ENCODE measurements at places on chromosomes 13 and 19. TPM values are rescaled to one million over a fixed set of nuclear protein-coding genes. Genes with fewer than 3 reads are reported as not detected.

The ZNF709 gene
- total RNA-seq, result 3.9 TPM

The TEX29 gene
- total RNA-seq, result 0.97 TPM

The GJB2 gene
- total RNA-seq, result 0.77 TPM

The KLK2 gene
- not detected for total RNA-seq

The LINGO3 gene
- total RNA-seq, result not detected

The PRKACA gene
- 87.1 TPM for total RNA-seq

DNA sequence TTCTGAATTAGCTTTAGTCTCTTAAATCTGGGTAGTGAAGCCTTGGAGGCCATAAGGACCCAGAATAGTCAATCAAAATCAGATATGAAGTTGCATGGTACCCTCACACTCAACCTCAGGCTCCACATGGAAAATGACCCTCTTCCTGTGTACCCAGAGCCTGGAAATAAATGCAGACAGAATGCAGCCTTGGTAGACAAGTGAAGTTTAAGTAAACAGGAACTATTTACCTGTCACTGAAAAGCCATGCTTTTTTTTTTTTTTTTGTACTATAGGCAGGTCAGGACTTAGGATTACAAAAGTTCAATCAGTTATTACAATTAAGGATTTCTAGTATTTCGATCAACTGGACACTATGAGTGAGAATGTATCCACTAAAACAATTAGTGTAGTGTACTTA is 2654.2 kb upstream of the PCDH20 start:
- no peaks in the 10 kb centered on the region for H3K4me1 ChIP-seq
- no peak for DNase-seq
- no peak overlapping the region for H3K27ac ChIP-seq
- H3K36me3 ChIP-seq, result no peaks in the 10 kb centered on the region
- H3K27me3 ChIP-seq, result no peaks in the 10 kb centered on the region

DNA sequence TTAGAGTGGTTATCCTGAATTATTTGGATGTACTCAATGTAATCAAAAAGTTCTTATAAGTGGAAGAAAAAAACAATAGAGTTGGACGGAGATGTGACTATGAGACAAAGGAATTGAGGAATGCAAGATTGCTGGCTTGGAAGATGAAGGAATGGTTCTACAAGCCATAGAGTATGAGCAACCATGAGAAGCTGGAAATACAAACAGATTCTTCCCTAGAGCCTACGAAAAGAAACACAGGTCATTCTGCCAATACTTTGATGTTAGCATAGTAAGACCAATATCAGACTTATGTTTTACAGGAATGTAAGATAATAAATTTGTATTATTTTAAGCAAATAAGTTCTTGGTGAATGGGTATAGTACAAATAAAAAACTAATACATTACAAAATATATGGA is 249.2 kb downstream of the DIAPH3 start:
- no peaks in the 10 kb centered on the region for H3K4me1 ChIP-seq
- H3K4me3 ChIP-seq, result no peak overlapping the region
- no peaks in the 10 kb centered on the region for H3K36me3 ChIP-seq
- no peak for DNase-seq

DNA sequence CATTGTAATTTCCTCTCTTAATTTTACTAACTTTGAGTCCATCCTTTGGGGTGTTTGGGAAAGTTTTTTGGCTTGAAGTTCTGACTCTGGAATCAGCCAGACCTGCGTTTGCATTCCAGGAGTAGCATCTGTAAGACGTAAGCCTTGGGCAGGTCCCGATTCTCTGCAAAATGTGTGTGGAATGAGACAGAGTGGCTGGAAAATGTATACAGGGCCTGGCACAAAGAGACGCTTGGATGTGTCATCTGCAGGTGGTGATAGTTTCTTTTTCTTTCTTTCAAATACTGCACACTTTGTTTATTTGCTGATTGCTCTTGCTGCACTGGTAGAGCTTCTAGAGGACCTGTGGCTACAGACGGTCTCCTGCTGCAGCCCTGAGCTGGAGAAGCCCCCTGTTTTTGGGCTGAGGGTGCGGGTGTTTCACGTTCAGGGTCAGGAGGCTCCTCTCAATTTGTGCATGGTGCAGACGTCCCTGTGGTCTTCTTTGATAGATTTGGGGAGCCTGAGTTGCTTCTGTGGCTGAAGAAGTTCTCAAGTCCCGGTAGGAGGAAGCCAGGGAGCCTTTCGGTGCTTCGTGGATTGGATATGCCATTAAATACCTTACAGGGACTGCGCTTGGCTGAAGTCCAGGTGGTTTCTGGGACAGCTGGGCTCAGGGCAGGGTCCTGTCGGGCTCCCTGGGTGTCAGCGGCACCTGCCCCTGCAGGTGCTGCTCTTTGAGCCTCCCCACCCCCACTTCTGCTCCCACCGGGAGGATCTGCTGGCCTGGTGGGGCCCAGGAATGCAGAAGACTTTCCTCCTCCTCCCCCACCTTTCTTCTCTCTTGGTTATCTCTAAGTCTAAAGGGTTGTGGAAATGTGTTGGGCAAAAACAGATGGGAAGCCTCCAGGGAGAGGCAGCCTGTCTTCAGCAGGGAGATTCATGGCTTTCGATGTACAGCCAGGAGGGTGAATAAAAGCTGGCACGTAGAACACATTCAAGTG is 44.0 kb upstream of the GAS6 start:
- DNase-seq, result no peak
- H3K4me1 ChIP-seq, result no peaks in the 10 kb centered on the region
- H3K36me3 ChIP-seq, result no peaks in the 10 kb centered on the region
- H3K27me3 ChIP-seq, result no peaks in the 10 kb centered on the region

GRCh38 chr13:26112843-26113242 is 61.0 kb upstream of the SHISA2 start:
- no peak overlapping the region for H3K4me3 ChIP-seq
- no peaks in the 10 kb centered on the region for H3K27me3 ChIP-seq
- no peaks in the 10 kb centered on the region for H3K36me3 ChIP-seq
- no peak for DNase-seq
- H3K27ac ChIP-seq, result no peak overlapping the region

GRCh38 chr13:109162248-109163036 is 533.0 kb downstream of the MYO16 start:
- H3K4me3 ChIP-seq, result no peak overlapping the region
- H3K27me3 ChIP-seq, result no peaks in the 10 kb centered on the region
- H3K36me3 ChIP-seq, result no peaks in the 10 kb centered on the region
- DNase-seq, result no peak

DNA sequence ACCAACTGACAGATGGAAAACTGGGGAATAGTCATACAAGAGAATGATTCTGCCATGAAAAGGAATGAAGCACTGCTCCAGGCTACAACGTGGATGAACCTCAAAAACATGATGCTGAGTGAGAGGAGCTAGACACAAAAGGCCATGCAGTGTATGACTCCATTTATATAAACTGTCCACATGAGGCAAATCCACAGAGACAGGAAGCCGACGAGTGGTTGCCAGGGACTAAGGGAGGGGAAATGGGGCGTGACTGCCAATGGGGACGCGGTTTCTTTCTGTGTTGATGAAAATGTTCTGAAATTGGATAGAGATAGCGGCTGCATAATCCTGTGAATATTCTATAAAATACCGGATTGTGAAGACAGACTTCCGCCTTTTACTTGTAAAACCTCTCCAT is 10.2 kb downstream of the SMIM7 start:
- no peak overlapping the region for H3K4me3 ChIP-seq
- H3K36me3 ChIP-seq, result peaks cover 91% of the 10 kb centered on the region
- H3K4me1 ChIP-seq, result peaks cover 13% of the 10 kb centered on the region
- DNase-seq, result no peak
- no peaks in the 10 kb centered on the region for H3K27me3 ChIP-seq
- H3K27ac ChIP-seq, result no peak overlapping the region

- no peak overlapping the region for H3K4me3 ChIP-seq
- no peaks in the 10 kb centered on the region for H3K27me3 ChIP-seq
- no peak overlapping the region for H3K27ac ChIP-seq
- no peaks in the 10 kb centered on the region for H3K4me1 ChIP-seq
These were observed 126.6 kb downstream of the HS6ST3 start for GRCh38 chr13:96216543-96216942.

GRCh38 chr13:36914648-36915047 is 5.4 kb downstream of the SMAD9 start:
- H3K4me1 ChIP-seq, result no peaks in the 10 kb centered on the region
- no peaks in the 10 kb centered on the region for H3K36me3 ChIP-seq

- no peaks in the 10 kb centered on the region for H3K36me3 ChIP-seq
- H3K4me1 ChIP-seq, result no peaks in the 10 kb centered on the region
- H3K4me3 ChIP-seq, result no peak overlapping the region
- peak; percentile 53 for DNase-seq
- no peak overlapping the region for H3K27ac ChIP-seq
- H3K27me3 ChIP-seq, result no peaks in the 10 kb centered on the region
These were observed 31.5 kb upstream of the ZNF766 start for GRCh38 chr19:52237771-52238400.

- H3K27me3 ChIP-seq, result no peaks in the 10 kb centered on the region
- H3K4me3 ChIP-seq, result no peak overlapping the region
- H3K27ac ChIP-seq, result no peak overlapping the region
- H3K36me3 ChIP-seq, result no peaks in the 10 kb centered on the region
These were observed 15.9 kb downstream of the OPA3 start for GRCh38 chr19:45568732-45569131.

DNA sequence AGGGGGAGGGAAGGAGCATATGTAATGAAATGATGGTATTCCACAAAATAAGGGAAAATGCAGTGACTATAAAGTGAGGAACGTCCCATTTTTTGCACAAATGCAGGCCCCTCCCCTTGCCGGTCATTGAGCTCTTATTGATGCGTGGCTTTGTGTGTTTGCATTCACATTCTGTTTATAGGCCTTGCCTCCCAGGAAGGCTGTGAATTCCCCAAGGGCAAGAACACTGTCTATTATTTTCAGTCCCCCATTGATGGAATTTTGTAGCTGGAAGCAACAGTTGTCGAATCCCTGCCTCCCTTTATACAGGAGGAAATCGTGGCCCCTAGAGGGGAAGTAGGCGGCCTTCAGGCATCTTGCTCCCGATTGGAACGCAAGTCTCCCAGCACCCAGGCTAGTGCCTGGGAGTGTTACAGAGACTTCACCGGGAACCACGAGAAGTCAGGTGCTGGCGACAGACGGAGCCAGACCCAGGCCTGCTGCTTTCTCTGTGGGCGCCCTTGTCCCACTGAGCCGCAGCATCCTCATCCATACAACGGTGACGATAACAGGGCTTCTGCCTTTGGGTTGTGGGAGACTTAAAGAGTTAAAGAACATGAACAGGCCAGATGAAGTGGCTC is 6.9 kb downstream of the SBSN start:
- H3K27me3 ChIP-seq, result peaks cover 9% of the 10 kb centered on the region
- no peak overlapping the region for H3K4me3 ChIP-seq
- H3K27ac ChIP-seq, result no peak overlapping the region
- DNase-seq, result no peak
- no peaks in the 10 kb centered on the region for H3K36me3 ChIP-seq

DNA sequence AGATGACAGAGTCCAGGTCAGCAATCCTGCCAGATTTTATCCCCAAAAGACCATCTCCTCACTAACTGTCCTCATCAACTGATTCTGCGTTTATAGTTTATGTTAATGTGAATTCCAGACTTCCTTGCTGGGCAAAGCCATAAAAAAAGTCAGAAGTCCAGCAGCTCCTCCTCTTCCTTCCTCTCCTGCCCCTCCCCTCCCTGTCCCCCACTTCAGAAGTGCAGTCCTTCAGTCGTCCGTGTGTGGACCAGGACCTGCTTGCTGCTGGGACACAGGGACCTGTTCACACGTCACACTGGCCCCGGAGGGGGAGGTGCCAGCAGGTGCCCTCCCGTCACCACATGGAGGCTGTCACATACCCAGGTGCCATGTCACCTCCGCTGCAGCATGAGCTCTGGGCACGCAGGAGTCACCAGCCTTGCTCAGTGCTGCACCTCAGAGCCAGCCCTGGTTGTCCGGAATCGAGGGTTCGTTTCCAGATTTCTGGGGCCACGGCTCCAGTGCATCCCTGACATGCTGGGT is 4.0 kb upstream of the MCF2L start:
- peak overlapping the region; percentile 11 for H3K4me3 ChIP-seq
- DNase-seq, result no peak
- peak overlapping the region; percentile 62 for H3K27ac ChIP-seq

GRCh38 chr13:66556306-66556705 is 673.8 kb downstream of the PCDH9 start:
- no peaks in the 10 kb centered on the region for H3K36me3 ChIP-seq
- H3K27ac ChIP-seq, result no peak overlapping the region
- H3K4me1 ChIP-seq, result no peaks in the 10 kb centered on the region
- no peak overlapping the region for H3K4me3 ChIP-seq

DNA sequence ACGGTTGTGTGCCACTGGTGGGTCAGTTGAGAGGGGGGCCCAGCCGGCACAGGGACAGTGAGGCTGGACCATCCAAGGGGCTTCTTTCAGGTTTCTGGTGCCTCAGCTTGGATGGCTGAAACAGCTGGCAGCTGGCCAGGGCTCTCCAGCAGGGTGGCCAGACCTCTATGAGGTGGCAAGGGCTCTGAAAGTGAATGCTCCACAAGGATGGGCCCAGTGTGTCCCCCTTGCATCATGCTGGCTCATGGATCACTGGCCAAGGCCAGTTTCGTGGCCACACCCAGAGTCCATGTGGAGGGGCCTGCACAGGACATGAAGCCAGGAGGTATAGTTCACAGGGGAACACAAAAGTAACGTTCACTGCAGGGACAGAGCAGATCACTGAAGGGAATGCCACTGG is 49.6 kb downstream of the CDADC1 start:
- no peak overlapping the region for H3K4me3 ChIP-seq
- peaks cover 8% of the 10 kb centered on the region for H3K36me3 ChIP-seq
- peaks cover 8% of the 10 kb centered on the region for H3K4me1 ChIP-seq
- H3K27ac ChIP-seq, result no peak overlapping the region
- no peak for DNase-seq

DNA sequence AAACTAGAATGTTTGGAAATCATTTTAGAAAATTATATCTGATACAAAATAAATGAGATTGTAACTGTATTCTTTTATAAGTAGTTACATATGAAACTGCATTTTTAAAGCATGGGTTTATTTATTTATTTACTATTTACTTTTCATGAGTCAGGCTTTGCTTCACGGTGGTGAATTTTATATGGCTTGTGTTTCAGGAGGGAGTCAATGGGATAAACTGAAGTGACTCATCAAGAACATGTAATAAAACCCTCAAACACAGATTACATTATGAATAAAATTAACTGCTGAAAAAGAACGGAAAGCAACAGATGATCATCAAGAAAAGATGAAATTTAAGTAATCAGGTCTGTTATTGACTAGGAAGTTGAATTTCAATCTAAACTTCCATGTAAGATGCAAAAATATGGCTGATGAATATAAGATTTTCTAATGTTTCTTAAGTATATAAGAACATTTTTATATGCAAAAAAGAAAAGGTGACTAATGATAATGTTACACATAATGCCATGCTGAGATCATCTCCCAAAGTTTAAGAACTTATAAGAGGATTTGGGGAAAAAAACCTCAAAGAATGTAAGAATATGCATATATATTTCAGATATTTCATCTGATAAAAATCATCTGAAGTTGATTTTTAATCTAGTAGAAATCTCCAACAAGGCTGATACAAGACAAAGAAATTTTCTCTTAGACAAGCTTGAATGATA is 383.6 kb downstream of the SLITRK1 start:
- DNase-seq, result no peak
- no peaks in the 10 kb centered on the region for H3K4me1 ChIP-seq
- no peaks in the 10 kb centered on the region for H3K36me3 ChIP-seq
- H3K27ac ChIP-seq, result no peak overlapping the region

GRCh38 chr13:107275945-107276614 is 708.1 kb upstream of the ARGLU1 start:
- no peak for DNase-seq
- no peak overlapping the region for H3K27ac ChIP-seq
- H3K27me3 ChIP-seq, result no peaks in the 10 kb centered on the region
- H3K4me1 ChIP-seq, result no peaks in the 10 kb centered on the region

Data from lower lobe of right lung (tissue), 2 donors.